ENCODE measurements at places on chromosomes 7 and 10.

DNA sequence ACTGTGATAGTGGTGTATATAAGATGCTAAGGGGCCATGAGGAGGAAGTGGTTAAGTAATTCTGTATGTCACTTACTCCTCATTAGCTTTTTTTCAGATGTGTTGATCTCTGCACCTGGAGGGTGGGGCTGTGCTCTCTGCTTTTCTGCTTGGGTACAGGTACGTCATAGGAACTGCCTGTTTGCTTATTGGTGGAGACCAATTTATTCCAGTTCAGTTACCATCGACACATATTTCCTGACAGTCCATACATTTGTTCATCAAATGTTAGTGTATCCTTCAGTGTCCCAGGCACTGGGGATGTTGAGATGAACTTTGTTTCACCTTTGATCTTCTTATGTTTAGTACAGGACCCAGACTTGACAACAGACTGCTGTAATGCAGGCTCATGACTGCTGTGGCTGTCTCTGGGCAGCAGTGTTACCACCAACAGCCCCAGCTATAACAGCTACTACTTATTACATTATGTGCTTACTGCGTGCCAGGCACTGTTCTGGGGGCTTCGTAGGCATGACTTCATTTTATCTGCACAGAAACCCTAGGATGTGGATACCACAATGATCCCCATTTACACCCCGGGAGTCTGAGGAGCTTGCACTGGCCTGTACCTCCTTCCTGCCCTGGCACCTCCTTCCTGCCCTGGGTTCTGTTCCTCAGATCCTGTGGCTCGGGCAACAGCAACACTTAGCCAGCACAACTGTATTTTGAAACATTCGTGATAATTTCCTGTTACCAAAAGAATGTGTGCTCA lies 87.4 kb downstream of the BUB3 start:
- DNase-seq: peak; percentile 71

DNA sequence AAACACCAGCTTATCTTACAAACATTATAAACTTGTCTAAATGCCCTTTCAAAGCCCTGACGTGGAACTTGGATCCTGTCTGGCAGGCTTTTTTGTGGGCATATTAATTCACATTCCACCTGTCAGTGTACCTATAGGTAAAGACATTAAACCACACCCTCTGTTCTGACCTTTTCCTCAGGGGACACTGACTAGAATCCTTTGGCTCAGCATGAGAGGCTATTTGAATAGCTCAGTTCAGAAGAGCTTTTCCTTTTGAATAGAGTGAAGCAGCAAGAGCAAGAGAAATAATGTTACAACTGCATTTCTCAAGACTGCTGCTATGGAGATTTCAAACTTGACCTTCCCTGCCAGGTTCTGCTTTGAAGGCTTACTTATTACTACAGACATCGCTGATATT lies 76.9 kb downstream of the CYP51A1 start:
- no peak for DNase-seq

- no peak for DNase-seq
These were observed 170.4 kb downstream of the TAX1BP1 start for GRCh38 chr7:27910326-27910725.

GRCh38 chr10:35129185-35129674 lies 2.6 kb downstream of the CREM start:
- DNase-seq: no peak

DNA sequence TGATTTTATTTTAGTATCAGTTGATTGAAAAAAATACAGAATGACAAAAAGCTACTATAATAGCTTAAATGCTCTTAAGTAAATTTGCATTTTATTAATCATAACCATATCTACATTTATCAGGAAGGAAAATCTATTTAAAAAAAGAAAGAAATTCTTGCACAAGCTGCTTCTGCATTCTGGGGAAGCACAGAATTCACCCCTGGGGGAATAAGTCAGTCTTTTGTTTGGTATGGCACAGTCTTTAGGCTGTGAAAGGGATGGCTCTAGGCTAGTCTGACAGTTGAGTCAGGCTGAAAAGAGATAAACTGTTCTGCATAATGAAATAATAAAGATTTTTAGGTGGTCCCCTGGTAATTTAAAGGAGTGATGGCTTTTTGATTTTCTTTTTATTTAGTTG lies 37.9 kb downstream of the HTR7 start:
- DNase-seq: no peak

GRCh38 chr7:11625669-11626068 lies 206.3 kb downstream of the THSD7A start:
- DNase-seq: no peak

GRCh38 chr10:14518149-14518548 lies 187.4 kb upstream of the FRMD4A start:
- DNase-seq: no peak

DNA sequence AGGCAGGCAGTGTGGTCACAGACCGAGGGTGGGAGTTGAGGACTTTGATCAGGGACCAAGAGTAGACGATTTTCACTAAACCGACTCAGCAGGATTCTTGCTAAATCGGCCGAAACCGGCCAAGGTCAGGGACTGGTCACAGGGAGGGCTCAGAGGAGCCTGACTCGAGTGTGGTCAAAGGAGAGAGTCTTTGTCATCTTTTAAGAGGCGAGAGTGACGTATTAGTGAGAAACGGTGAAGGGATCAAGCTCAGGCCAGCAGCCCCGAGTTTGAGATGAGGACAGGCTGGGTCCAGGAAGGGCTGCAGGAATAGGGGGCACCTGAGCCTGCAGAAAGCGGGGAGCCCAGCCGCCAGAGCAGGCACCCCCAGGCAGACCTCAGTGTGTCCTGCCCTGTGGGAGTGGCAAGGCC lies 41.6 kb upstream of the FAM20C start:
- no peak for DNase-seq

DNA sequence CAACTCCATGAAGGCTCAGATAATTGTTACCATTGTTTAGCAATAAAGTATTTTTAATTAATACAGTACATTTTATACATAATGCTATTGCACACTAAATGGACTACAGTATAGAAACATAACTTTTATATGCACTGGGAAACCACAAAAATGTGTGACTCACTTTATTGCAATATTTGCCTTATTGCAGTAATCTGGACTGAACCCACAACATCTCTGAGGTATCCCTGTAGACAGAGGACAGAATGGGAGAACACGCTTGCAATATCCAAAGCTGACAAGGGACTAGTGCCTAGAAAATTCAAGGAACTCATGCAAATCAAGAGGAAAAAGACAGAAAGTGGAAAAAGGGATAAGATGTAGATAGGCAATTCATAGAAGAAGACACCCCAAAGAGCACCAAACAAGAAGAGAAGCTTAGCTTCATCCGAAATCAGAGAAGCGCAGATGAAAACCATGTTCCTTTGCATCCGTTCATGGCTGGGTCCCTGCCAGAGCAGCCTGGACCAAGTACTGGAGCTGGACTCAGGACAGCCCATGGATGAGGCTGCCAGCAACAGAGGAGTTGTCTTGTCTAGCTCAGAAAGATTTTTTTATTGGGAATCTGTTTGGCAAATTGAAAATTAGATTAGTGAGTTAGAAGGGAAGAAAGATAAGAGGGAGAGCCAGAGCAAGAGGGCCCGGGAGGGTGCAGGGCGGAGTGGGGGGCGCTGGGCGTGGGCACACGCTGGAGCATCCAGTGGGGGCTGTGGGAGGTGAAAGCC lies 16.0 kb upstream of the GALNTL5 start:
- DNase-seq: no peak

DNA sequence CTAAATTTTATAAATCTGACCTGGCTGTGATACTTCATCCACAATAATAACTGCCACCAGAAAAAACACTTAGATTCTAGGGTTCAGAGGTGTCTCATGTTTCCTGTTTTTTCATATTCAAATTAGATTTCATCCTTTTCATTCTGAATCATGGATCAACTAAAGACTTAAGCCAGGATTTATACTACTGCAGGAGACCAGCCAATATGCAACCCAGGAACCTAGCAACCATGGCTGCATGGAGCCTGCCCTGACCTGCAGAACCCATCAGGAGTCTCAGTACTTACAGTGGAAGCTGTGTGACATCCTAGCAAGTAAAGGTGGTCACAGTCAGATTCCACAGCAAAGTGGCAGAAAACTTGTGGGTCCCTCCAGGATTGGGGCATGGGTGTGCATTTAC lies 40.5 kb upstream of the RNF148 start:
- no peak for DNase-seq

- DNase-seq: no peak
These were observed 16.9 kb downstream of the HBP1 start for GRCh38 chr7:107185716-107186115.

- no peak for DNase-seq
These were observed 16.1 kb upstream of the ZC3HAV1 start for GRCh38 chr7:139125657-139126056.

GRCh38 chr7:73706126-73707044 lies 13.1 kb downstream of the STX1A start:
- DNase-seq: no peak

DNA sequence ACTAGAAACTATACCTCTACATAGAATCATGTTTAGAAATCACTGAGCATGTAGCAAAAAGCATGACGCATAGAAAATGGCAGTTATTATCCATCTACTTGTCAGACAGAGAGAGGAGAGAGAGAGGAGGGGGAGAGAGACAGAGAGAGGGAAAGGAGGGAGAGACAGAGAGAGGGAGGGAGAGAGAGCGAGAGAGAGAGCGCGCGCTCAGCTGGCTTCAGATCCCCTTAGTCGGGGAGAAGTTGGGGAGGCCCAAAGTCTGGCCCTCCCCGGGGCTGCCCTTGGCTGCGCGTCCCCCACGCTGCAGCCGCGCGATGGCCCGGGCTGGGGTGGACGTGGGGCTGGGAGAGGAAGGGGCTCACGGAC lies 37.0 kb downstream of the CNPY1 start:
- DNase-seq: no peak

- no peak for DNase-seq
These were observed 25.3 kb upstream of the GIMAP6 start for GRCh38 chr7:150657526-150657925.

DNA sequence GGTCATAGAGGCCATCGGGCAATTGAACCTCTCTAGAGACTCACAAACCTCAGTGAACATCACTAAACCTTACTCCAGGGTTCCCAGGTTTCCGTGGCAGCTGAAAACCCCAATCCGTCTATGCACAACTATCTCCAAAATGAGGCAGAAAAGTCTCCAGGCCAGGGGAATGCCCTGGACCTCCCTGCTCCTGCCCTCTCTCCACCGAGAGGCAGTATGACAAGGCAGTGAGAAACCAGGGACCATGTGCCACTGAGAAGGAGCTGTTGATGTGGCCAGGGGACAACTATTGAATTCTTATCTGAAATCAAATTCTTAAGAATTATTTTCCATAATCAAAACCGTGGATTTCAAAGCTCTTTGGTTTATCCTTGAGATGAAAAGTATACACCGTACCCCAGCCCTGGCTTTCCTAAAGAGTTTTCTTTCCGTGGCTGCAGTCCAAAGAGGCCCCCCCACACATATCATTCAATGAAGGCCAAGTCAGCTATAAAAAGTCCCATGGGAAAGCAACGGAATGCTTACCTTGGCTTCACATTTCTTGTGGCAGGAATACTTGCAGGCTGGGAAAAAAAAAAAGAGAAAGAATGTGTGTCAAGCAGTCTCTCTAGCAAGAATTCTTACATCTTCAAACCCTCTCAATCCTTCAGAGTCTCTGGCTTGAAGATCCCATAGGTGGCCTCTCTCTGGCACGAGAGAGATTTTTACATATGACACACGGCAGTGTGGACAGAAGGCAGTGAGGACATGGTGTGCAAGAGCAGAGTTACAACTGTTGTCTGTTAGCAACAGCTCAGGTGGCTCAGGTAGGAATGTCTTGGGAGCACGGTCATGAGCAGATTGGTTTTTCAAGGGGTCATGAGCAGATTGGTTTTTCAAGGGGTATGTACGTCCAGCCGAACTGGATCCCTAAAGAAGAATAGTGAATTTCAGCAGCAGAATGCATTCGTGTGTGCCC lies 75.2 kb downstream of the TNS3 start:
- no peak for DNase-seq

DNA sequence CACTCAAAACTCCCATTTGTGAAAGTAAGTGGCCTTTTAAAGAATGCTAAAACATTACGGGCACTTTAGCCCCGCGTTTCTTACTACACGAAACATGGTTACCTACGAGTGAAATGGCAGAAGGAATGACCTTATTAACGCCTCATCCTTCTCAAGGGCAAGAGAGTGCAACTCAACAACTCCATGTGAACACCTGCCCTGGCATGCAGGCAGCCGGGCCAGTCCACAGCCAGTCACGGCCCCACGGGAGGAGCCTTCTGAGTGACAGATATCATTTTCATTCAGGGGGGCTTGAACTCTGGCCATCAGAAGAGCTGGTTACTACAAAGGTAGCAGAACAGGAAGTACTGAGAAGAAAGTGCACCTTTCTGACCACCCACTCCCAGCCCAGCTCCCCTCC lies 236.1 kb downstream of the PTPRN2 start:
- no peak for DNase-seq

DNA sequence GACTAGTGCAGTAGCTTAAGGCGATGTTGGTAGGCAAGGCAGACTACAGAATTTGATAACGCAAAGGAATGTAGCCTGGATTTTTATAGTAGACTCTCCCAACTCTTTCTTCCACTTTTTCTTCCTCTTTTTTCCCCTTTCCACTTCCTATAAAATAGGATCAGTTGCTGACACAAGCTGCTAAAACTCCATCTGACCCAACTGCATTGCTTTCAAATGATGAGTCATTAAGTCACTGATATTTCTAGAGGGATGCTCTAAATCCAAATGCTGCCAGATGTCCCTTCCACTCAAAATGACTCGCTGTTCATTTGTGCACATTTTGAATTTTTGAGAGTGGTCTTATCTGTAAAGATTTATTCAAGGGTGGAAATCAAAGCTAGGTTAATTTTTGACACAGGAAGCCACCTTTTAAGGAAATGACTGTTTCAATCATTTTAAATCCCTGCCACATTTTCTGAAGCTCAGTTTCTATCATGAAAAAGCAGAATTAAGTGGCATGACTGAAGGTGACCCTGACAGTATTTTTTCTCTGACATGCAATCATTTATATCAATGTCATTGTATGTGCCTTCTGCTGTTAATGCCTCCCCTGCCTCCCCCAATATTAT lies 25.8 kb upstream of the SFMBT2 start:
- DNase-seq: no peak

DNA sequence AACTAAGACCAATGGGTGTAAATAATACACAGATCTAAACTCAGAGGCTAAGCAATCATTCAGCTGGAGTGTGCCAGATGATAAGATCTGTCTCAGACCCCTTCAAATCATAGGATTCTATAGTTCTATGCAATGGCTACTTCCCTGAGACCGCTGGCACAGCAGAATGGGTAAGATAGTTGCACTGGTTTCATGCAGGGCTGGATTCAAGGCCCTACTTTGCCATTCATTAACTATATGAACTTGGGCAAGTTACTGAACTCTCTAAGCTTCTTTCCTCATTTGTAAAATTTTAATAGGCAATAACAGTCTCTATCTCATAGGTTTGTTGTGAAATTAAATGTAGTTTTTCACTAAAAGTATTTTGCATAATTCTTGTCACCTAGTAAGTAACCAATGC lies 62.0 kb downstream of the TFEC start:
- DNase-seq: no peak

GRCh38 chr10:96387161-96387560 lies 28.4 kb upstream of the OPALIN start:
- no peak for DNase-seq

GRCh38 chr10:27158421-27158820 lies 3.3 kb downstream of the MASTL start:
- no peak for DNase-seq

- no peak for DNase-seq
These were observed 23.3 kb downstream of the PLCE1 start for GRCh38 chr10:94016727-94017714.

All from activated naive CD4-positive, alpha-beta T cell treated with anti-CD3 and anti-CD28 coated beads, Interleukin-2, amount 10 ng/mL, durations not matched to agents 7 days and 5 days (primary cell).